ENCODE measurements at places on chromosomes 11 and 22. TPM values are rescaled to one million over a fixed set of nuclear protein-coding genes. Genes with fewer than 3 reads are reported as not detected.

SCGB1D2 gene
- not detected for total RNA-seq

PKDREJ gene
- not detected for total RNA-seq

CRYBB2 gene
- not detected for total RNA-seq

CALCA gene
- not detected for total RNA-seq

RCOR2 gene
- total RNA-seq: 0.46 TPM

MAPK8IP1 gene
- total RNA-seq: 0.60 TPM

CKAP5 gene
- 124 TPM for total RNA-seq

OR5AR1 gene
- total RNA-seq: not detected

MYRF gene
- total RNA-seq: 1.4 TPM

GGTLC3 gene
- not detected for total RNA-seq
